ENCODE measurements at places on chromosomes 1 and 21.

GRCh38 chr1:245853291-245853690 is 653.8 kb downstream of the SMYD3 start:
- DNase-seq, result no peak

GRCh38 chr1:93443454-93443853 is 4.5 kb upstream of the FNBP1L start:
- no peak for DNase-seq

DNA sequence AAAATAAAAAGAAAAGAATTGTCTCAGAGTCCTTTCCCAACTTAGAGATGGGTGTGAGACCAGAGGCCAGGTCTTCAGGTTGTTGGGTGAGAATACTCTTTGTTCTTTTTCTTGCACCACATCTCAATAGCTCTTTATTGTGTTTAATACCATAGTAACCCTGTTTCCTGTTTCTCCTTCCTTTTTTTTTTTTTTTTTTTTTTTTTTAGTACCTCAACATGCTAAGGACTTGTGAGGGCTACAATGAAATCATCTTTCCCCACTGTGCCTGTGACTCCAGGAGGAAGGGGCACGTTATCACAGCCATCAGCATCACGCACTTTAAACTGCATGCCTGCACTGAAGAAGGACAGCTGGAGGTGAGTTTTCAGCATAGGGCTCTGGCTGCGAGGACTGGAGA is 24.4 kb downstream of the CELF3 start:
- DNase-seq, result no peak

DNA sequence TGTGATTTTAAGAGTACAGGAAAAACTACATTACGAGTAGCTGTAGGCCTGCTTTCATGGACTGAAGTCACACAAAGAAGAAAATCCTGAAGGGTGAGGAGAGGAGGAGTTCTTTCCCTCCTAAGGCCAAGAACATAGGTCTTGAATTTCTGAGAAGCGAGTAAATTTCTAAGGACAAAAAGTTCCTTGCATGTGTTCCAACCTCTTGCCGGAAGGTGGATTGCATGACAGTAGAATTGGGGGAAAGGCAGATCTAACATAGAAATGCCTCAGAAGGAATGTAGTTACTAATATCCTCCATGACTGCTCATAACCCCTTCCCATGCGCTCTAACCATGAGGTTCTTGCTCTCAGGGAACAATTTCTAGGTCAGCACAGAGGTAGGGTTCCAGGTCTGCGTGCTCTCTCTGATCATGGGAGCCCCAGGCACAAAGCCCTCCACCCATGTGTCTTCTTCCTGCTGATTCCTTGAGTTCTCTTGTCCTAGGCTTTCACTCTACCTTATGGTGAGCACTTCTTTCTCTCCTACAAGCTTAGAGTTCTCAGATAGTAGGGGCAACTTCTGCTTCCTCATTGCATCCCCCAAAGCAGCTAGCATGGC is 13.7 kb downstream of the CD2 start:
- DNase-seq, result no peak

GRCh38 chr1:53309802-53310201 is 18.1 kb downstream of the LRP8 start:
- DNase-seq, result no peak

DNA sequence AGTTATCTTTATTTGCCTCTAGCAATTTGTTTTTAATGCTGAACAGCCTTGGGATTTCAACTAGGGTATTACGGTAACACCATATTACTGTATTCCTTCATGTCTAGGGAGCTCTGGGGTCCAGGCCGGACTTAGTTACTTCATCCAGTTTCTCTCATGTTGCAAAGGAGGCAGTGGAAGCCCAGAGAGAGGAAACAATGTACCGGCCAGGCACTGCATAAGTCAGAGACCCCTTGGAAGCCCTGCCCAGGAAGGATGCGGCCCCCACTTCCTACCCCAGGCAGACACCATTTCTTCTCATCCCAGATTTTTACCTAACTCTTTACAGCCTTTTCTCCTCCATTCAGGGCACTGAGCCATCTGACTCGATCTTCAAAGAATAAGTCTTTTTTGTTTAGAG is 32.5 kb downstream of the TRABD2B start:
- DNase-seq, result no peak

DNA sequence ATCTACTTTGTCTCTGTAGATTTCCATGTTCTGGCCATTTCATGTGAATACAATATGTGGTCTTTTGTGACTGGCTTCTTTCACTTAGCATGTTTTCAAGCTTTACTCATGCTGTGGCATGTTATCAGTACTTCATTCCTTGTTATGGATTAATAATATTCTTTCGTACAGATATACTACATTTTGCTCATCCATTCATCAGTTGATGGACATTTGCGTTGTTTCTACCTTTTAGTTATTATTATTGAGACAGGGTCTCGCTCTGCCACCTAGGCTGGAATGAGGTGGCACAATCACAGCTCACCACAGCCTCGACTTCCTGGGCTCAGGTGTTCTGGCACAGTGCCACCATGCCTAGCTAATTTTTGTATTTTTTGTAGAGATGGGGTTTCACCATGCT is 21.4 kb downstream of the SFPQ start:
- DNase-seq, result no peak

GRCh38 chr1:55447488-55447887 is 232.3 kb upstream of the USP24 start:
- no peak for DNase-seq

DNA sequence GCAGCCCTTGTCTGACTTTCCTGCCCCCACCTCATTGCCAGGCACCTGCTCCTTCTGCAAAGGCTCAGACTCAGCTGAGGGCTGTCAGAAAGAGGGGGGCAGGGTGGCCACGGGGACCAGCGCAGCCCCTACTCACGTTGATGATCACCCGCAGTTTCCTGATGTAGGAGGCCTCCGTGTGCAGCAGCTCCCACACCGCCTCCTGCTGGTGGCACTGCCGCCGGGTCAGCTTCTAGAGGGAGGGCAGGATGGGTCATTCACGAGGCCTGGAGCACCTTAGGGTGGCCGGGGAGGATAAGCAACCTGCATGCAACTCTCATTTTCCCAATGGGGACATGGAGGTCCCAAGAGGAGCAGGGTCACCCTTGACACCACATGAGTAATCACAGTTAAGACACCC is 6.4 kb upstream of the TNFRSF25 start:
- no peak for DNase-seq

GRCh38 chr1:195376190-195376589 is 1232.0 kb downstream of the KCNT2 start:
- DNase-seq, result no peak

- no peak for DNase-seq
Measured at GRCh38 chr1:5904551-5904950, 87.7 kb downstream of the NPHP4 start.

DNA sequence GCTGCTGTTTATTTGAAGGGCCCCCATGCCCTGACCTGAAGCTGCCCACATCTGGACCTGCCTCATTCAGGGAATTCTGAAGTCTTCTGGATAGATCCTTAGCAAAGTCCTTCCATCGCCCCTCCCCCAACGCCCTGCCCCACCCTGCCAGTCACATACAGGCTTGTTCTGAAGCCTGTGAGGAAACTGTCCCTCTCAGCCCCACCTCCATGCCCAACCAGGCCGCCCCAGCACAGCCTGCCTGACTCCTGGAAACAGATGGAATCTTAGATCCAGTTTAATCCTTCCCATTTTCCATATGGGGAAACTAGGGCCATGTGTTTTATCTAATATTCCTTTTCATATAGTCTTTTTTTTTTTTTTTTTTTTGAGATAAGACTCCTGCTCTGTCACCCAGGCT is 44.5 kb upstream of the GPR37L1 start:
- no peak for DNase-seq

- no peak for DNase-seq
Measured at GRCh38 chr1:47023268-47024140, at the start of gene CYP4X1. Gene CYP4X1, plus strand, starts transcription at chr1:47023669. Its CDS starts 149 bp downstream, at chr1:47023818.

GRCh38 chr21:43904331-43904781 is 39.3 kb downstream of the AGPAT3 start:
- DNase-seq, result no peak

GRCh38 chr1:66930823-66931174 is 6.0 kb downstream of the MIER1 start:
- peak; percentile 7 for DNase-seq

- no peak for DNase-seq
Measured at GRCh38 chr1:205928317-205928716, 14.9 kb downstream of the SLC26A9 start.

DNA sequence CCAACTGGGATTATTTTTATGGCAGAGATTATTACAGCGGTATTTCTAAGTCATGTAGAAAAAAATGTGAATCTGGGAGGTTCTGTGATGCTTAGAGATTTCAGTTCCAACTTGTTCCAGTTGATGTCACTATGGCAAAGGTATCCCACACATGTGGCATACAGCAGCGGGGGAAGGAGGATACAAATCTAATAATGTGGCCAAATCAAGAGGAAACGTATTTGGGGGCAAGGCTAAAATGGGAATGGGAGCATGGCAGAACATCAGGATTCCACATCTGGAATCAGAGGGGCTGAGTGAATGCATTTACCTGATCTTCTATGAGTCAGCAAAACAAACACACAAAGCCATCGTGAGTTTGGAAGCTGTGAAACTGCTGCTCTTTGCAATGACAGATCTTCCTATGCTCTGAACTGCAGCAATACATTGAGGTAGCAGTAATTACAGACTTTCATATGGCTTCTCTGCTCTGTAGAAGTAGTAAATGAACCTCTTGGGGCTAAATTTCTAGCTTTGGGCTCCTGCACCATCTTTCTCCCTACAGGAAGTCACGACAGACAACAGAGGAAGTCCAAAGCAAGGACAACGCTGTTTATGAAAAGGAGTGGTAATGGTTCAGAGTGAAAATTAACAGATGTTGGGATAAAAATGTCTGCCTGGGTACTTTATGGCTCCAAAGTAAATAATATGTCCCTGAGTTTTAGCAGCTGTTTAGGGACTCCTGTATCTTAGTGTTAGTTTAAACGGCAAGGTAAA is 55.5 kb downstream of the GABPA start:
- DNase-seq, result no peak

DNA sequence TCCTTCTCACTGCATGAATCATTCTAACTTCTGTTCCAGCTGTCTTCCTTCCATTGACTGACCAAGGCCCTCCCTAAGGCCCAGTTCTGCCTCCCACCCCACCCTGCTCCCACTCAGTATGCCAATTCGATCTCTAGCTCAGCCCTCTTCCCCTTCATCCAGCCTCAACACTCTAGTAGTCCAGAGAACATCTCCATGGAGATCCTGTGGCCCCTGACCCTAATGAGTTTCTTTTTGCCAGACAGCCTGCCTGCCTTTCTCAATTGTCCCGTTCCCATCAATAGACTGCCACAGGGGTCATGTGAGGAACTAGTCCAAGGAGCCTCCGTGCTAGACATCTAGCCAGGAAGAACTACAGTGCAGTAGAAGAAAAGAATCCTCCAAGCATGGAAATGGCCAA is 26.4 kb downstream of the RRAGC start:
- DNase-seq, result no peak

DNA sequence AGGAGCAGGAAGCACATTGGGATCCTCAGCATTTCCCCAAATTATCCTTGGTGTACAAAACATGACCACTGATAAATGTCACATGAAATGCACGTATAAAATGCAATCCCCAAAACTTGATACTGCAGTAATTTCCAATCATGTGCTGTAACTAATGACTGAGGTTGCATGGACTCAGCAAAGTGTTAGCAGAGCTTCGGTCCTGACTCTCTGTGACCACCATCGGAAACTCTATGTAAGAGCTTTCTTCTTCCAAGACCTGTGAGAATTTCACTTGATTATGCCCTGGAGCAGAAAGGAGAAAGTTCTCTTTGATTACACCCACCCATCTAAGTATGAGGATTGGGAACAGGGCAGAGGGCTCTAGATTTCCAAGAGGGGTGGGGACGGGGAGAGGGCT is 908 bp downstream of the CD53 start:
- DNase-seq, result peak; percentile 25
